ENCODE measurements at places on chromosomes 13 and 19. TPM values are rescaled to one million over a fixed set of nuclear protein-coding genes. Genes with fewer than 3 reads are reported as not detected.

SERP2 gene
- total RNA-seq: 22.1 TPM

CEACAM7 gene
- total RNA-seq: not detected

DNAAF3 gene
- total RNA-seq: 3.9 TPM

ZSCAN4 gene
- not detected for total RNA-seq

KLK2 gene
- not detected for total RNA-seq

TLE6 gene
- total RNA-seq: 3.9 TPM

SYNE4 gene
- total RNA-seq: 1.6 TPM

LRFN3 gene
- 21.2 TPM for total RNA-seq

TMIGD2 gene
- 1.4 TPM for total RNA-seq

SIGLEC7 gene
- 0.46 TPM for total RNA-seq

BST2 gene
- 3.2 TPM for total RNA-seq

B3GNT3 gene
- total RNA-seq: 0.46 TPM

ZNF91 gene
- total RNA-seq: 365 TPM

LAIR2 gene
- not detected for total RNA-seq

ZNF470 gene
- 21.9 TPM for total RNA-seq

AMER2 gene
- total RNA-seq: 99.9 TPM

KIR2DL4 gene
- not detected for total RNA-seq

LYPD4 gene
- not detected for total RNA-seq

OR4F17 gene
- not detected for total RNA-seq

PGLYRP2 gene
- total RNA-seq: not detected

FLT3 gene
- total RNA-seq: 4.8 TPM

FFAR1 gene
- not detected for total RNA-seq

ZNF616 gene
- 23.3 TPM for total RNA-seq

CA11 gene
- total RNA-seq: 21.9 TPM

IL4I1 gene
- 0.23 TPM for total RNA-seq

CIC gene
- total RNA-seq: 20.8 TPM

DNASE2 gene
- 7.8 TPM for total RNA-seq

NOVA2 gene
- 15.9 TPM for total RNA-seq

ZNF497 gene
- 6.2 TPM for total RNA-seq

LPAR6 gene
- 13.8 TPM for total RNA-seq

UBE2L5 gene
- 0.92 TPM for total RNA-seq

LIPE gene
- total RNA-seq: 15.2 TPM

CCDC8 gene
- total RNA-seq: 8.1 TPM

SLC7A10 gene
- total RNA-seq: 5.5 TPM

CYP2F1 gene
- not detected for total RNA-seq

SOX1 gene
- 14.1 TPM for total RNA-seq

FUT6 gene
- total RNA-seq: not detected

VSTM1 gene
- 0.23 TPM for total RNA-seq

C5AR1 gene
- 0.46 TPM for total RNA-seq

CEACAM20 gene
- not detected for total RNA-seq

MAP4K1 gene
- total RNA-seq: 1.2 TPM

GPI gene
- total RNA-seq: 176 TPM

HSD11B1L gene
- 39.9 TPM for total RNA-seq

ZNF471 gene
- 21.5 TPM for total RNA-seq

GAPDHS gene
- total RNA-seq: not detected

S1PR4 gene
- 0.23 TPM for total RNA-seq

ZNF350 gene
- 14.8 TPM for total RNA-seq

ZNF414 gene
- 3.7 TPM for total RNA-seq

ZSCAN5C gene
- not detected for total RNA-seq

N4BP2L1 gene
- total RNA-seq: 13.8 TPM

FXYD7 gene
- total RNA-seq: 22.1 TPM

CBLC gene
- total RNA-seq: 0.23 TPM

METTL21C gene
- 0.69 TPM for total RNA-seq

KLK5 gene
- 0.69 TPM for total RNA-seq

CEACAM21 gene
- 18.0 TPM for total RNA-seq

ZNF317 gene
- total RNA-seq: 23.8 TPM

CFAP97D2 gene
- 0.23 TPM for total RNA-seq

ATCAY gene
- 105 TPM for total RNA-seq

HIPK4 gene
- total RNA-seq: not detected

Measured in diencephalon (tissue), 1 donor.